ENCODE measurements at places on chromosomes 13 and 19.

- DNase-seq: no peak
These were observed 3.1 kb downstream of the CDX2 start for GRCh38 chr13:27965740-27966640.

DNA sequence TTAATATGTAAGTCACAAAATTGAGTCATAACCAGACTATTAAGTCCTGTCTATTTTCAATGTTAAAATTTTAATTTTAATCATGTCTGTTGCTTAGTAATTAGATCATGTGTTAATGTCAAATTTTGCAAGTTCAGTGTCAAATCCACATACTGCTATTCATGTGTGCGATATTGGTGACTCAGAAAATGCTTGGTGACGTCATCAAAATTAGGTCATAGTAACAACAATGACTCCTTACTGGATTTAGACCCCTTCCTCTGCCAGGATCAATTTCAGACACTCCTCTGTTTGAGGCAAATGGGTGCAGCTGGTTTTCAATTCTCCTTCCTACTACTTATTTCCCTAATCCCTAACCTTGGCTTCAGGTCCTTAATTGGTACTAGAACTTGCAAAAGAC lies 1394.3 kb upstream of the SLC10A2 start:
- DNase-seq: no peak

DNA sequence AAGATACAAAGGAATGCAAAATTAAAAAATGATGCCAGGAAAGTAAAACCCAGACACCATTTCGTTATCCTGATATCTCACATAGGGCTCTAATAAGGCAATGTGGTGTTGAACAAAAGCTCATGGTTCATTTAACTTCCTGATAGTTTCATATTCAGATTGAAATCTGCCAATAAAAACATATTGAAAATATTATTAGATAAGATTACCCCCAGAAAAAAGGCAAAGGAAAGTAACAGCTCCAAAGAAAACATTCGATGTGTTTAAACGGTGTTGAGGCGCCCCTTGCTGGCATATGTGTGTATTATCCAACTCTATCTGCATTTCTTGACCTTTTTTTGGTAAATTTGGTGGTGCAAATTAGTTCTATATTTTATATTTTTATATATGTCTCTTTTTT lies 75.9 kb downstream of the ESD start:
- DNase-seq: peak; percentile 47

DNA sequence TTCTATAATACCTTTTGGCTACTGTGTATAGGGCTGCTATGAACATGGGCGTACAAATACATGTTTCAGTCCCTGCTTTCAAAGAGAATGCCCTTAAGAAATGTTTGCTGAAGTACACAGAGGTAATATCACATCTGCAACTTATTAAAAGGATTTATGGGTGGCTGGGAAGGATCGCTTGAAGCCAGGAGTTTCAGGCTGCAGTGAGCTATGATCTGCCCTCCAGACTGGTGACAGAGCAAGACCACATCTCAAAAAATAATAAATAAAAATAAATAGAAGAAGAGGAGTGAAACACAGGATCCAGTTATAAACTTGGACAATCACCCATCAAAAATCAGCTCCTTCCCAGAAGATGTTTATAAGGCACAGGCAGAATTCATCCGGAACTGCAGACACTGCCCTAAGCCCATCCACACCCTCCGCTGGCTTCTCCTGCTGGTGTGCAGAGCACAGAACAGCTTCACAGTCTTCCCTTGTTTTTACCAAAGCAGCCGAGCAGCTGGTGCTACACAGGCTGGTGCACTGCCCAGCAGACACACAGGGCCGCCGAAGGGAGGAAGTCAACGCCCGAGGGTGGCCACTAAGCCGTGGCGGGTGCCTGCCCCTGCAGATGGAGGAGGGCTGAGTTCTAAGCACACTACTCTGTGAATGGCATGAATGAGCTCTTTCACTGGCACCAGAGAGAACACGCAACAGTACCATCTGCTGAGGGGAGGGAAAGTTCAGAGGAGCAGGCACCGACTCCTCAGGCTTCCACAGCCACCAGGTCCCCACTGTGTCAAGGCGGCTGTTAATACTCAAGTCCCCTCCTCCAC lies 44.0 kb downstream of the BRD4 start:
- peak; percentile 37 for DNase-seq

DNA sequence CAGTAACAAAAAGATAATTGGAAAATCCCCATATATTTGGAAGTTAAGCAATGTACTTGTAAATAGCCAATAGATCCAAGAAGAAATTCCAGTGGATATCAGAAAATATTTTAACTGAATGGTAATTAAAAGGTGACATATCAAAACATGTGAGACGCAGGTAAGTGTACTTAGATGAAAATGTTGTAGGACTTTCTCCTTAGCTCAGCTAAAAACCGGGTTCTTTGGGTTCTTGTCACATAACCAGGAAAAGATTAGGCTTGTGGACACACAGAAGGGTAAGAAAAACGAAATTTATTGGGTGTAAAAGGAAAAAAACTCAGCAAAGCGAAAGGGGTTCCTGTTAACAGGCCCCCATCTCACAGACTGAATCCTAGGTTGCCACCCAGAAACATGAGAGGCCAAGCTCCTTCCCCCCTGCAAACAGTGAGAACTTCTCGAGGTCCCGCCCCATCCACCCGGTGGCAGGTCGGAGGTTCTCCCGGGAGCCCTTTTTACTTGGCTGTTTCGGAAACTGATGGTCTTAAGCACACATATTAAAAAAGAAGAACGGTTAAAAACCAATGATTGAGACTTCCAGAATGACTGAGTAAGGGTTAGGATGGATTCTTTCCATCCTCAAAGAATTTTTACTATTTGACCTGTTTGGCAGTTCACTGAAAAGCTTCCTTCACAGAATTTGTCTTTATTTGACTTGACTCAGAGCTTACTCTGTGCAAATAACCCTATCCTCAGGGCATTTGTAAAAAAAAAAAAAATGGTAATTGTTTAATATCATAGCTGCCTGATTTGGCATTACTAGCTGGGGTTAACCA lies 3.1 kb upstream of the CCDC70 start:
- DNase-seq: no peak

DNA sequence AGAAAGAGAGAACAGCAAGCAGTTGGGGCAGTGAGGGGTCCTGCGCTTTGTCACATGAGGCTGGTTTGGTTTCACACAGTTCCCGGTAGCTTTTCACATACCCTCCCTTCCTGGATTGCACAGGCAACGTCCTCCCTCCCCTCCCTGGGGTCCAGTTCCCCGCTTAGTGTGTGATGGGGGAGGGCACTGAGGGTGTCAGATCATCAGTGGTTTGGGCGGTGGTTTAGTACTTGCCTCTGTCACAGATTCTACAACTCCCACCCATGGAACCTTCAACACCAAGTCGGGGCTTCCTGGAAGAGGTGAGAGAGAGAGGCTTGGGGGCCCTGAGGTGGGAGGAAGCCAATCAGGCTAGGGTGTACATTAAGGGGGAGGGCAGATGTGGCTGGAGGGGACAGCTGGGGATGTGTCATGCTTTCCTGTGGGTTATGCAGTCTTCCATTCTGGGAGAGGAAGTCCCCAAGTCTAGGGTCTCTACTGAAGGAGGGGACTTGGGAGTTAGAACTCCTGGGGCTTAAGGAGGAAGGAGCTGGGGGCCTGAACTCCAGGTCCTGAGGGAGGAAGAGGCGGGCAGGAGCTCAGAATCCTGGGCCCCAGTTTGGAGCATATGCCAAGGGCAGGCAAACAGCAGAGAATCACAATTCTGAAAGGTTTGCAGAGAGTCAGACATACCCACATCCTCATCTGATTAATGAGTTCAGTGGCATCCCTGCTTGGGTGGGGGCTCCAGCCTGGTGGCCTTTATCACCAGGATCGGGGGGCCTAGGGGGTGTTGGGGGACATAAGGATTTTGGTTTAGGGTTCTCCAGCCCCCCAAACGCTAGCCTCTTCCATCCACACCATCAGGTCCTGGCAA lies at the start of gene NKG7:
Gene NKG7, minus strand, starts transcription at position 6 of the 856 bp plus-strand sequence. CDS start 119 bp downstream, outside the sequence.
- DNase-seq: no peak

- DNase-seq: no peak
These were observed 81.0 kb downstream of the GPR12 start for GRCh38 chr13:26679411-26680122.

DNA sequence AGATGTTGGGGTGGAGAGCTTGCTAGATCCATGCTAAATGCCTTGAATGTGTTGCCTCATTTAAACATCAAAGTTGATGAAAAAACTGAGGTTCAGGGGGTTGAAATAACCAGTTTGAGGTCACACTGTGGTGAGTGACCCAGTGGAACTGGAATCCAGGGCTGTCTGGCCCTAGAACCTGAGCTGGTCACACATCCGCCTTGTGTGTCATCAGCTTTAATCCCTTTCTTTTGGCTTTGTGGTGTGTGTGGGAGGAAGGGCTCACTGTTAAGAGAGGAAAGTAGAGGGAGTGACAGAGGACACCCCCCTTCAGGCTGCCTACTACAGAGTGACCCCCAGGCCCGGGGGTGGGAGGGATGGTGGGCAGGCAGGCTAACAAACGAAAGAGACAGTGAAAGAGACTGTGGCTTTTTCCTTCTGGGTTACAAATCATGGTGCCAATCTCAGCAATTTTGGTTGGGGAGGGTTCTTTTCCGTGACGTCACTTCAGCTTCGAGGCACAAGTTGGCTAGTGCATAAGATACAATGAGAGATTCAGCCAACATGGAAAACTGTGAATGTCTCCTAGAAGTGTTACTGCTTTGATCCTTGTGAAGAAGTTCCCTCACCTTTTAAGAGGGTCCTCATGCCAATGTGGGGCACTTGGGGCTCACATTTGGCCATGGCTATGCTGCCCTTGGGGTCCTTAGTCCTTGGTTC lies 164.9 kb downstream of the DLEU7 start:
- DNase-seq: no peak
